NCI-H460 (cell line): ENCODE measurements at places on chromosomes 1 and 21.

- no peak for DNase-seq
Observed at GRCh38 chr1:66833112-66833511, 32.0 kb upstream of the INSL5 start.

- no peak for DNase-seq
Observed at GRCh38 chr1:70809069-70809468, 238.5 kb downstream of the PTGER3 start.

DNA sequence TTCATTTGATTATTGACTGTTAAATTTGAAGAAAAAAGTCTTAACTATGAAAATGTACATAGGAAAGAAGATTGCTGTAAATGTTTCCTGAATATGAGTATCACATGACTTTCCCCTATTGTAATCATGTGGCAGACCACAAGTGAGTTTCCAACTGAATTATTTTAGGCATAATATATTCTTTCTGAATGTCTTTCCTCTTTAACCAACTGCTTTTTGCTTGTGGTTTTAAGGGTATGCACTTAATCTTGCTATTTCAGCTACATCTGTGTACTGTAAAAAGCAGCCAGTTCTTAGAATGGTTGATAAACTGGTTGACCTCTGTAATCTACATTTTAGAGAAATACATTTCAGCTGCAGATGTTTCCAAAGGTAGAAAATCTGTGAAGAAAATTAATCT lies 400.7 kb downstream of the NEGR1 start:
- no peak for DNase-seq

GRCh38 chr1:98045211-98045766 lies 124.5 kb upstream of the DPYD start:
- no peak for DNase-seq

GRCh38 chr1:60573726-60574409 lies 500.3 kb upstream of the C1orf87 start:
- DNase-seq: peak; percentile 40

GRCh38 chr1:11881749-11882441 lies 23.1 kb upstream of the NPPB start:
- DNase-seq: no peak

- no peak for DNase-seq
Observed at GRCh38 chr21:45467221-45467779, 62.3 kb downstream of the COL18A1 start.

DNA sequence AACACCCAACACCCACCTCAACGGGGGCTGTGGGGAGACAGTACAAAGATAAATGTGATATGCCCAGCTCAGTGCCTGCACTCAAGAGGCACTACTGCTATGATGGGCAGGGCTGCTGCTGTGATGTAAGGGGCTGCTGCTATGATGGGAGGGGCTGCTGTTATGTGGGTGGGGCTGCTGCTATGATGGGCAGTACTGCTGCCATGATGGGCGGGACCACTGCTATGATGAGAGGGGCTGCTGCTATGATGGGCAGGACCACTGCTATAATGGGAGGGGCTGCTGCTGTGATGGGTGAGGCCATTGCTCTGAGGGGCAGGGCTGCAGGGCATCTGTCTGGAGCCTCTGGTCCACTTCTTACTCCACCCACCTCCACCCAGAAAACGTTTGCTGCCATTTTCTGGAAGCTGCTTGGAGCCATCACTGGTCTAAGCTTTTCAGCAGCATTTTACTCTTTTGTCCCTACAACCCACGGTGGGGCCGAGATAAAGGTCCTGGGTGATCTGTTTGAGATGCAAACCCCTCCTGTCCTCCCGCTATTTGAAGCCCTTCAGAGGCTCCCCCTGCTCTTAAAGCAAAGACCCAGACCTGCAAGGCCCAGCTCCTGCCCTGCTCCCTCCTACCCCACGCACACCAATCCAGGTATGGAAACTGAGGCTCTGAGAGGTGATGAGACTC lies 656.9 kb downstream of the PTPRU start:
- no peak for DNase-seq

- DNase-seq: no peak
Observed at GRCh38 chr1:3814065-3814464, 17.8 kb upstream of the LRRC47 start.

- no peak for DNase-seq
Observed at GRCh38 chr1:83547901-83548300, 451.0 kb downstream of the TTLL7 start.

GRCh38 chr21:35611708-35612132 lies 448.6 kb downstream of the SETD4 start:
- DNase-seq: no peak

DNA sequence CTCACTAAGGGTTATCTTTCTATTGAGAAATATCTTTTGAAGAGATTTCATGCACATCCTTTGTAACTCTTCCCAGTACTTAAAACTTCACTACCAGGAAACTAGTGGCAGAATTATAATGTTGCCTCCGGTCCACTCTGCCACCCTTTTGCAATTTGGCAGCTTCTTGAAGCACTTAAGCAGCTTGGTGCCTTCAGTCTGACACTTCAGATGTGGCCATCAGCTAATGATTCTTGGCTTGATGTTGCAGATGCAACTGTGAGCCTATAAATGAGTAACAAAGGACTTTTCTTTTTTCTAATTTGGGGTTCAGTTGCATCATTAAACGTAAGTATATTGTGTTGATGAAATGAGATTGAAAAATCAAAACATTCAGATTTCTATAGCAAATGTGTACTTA lies 187.5 kb upstream of the C21orf91 start:
- no peak for DNase-seq

- DNase-seq: no peak
Observed at GRCh38 chr1:27588256-27589232, 15.4 kb downstream of the AHDC1 start.
